ENCODE measurements at places on chromosomes 7 and 10.

GRCh38 chr10:123724747-123725146, 58.6 kb downstream of the GPR26 start:
- DNase-seq, result no peak

GRCh38 chr10:103096130-103096529, 96.9 kb downstream of the NT5C2 start:
- DNase-seq, result no peak

- DNase-seq, result no peak
Observed at GRCh38 chr10:113565364-113565763, 12.5 kb downstream of the HABP2 start.

- no peak for DNase-seq
Observed at GRCh38 chr10:12243864-12244620, 48.1 kb downstream of the CDC123 start.

GRCh38 chr10:96376483-96376882, 17.7 kb upstream of the OPALIN start:
- no peak for DNase-seq

GRCh38 chr10:75894761-75895160, 463.3 kb downstream of the LRMDA start:
- no peak for DNase-seq

- DNase-seq, result peak; percentile 76
Observed at GRCh38 chr10:91163269-91163868, 57.1 kb upstream of the PCGF5 start.

DNA sequence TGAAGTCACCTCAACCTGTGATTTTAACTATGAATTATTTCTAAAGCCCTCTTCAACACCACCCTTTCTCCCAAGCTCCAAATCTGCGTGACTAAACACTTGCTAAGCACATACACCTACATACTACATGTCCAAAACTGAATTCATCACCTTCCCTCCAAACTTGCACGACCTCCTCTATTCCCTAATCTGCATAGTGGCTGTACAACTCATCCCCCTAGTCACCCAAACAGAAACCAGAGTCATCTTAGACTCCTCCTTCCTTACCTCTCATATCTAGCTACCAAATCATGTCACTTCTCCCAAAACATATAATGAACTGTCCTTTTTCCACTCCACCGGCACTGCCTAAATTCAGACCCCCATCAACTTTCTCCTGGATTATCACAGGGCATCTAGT, 16.2 kb downstream of the ARHGAP21 start:
- no peak for DNase-seq

DNA sequence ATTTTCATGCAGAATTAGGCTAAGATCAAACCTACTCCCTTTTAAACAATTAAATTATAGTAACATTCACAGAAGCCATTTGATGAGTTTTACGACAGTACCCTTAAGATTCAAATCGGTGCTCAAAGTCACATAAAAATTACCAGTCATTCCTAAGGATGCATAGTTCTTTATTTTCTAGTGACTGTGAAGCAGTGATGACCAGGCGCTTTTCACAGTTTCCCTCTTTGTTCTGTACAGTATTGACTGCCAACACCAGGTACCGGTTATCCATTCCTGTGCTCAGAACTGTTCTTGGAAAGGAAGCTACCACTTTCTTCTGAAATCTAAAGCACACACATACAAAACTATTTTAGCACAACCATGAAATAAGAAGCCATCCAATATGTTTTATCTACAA, 1.9 kb downstream of the DNA2 start:
- DNase-seq, result no peak

- DNase-seq, result no peak
Observed at GRCh38 chr7:152074673-152075072, 49.2 kb downstream of the GALNT11 start.

GRCh38 chr10:29372920-29373319, 84.0 kb downstream of the LYZL1 start:
- no peak for DNase-seq

GRCh38 chr7:80369321-80369720, 142.5 kb downstream of the GNAT3 start:
- no peak for DNase-seq

DNA sequence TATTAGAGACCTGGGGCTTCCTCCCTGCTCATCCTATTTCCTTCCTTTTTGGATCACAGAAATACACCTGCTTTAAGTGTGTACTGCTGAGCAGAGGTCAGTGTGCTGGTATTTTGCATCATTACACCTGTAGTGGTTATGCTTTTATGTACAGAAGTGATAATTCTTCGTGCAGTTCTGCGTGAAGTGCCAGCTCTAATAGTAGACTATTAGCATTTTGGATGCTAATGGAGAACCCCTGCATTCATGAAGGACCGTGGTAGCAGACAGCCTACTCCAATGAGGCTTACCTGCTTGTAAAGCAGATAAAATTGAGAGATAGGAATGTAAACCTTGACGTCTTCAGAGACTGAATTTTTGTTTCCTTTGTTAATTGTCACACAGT, 114.3 kb downstream of the CDK14 start:
- no peak for DNase-seq

DNA sequence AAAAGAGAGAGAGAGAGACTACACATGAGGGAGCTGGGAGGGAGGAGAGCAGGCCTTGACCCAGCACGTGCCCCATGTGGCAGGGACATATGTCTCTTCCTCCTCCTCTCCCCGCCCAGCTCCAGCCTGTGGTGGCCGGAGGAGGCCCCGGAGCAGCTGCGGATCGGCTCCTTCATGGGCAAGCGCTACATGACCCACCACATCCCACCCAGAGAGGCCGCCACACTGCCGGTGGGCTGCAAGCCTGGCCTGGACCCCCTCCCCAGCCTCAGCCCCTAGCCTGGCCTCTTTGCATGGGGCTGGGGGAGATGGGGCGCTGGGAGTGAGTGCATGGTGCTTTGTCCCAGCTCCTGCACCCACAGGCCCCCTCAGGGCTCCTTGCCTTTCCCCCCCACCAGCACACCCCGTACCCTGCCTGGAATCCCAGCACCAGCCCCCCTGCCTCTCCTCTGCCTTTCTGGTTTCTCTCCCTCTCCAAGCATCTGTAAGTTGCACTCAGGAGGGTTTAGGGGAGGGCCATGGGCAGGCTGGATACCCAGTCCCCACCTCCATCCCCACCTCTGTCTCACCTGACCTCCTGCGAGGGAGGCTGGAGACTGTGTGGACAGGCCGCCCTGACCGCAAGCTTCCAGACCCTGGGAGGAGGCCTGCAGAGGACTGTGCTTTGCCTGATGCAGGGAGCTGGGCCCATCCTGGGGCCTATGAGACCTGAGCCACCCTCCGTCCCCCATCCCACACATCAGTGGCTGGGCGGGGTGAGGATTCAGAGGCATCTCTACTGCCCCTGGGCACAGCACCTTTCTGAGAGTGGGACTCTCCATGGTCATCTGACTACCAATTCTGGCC, 4.8 kb downstream of the UPK3B start:
- no peak for DNase-seq

GRCh38 chr7:116037401-116037800, 6.8 kb upstream of the TFEC start:
- DNase-seq, result no peak

DNA sequence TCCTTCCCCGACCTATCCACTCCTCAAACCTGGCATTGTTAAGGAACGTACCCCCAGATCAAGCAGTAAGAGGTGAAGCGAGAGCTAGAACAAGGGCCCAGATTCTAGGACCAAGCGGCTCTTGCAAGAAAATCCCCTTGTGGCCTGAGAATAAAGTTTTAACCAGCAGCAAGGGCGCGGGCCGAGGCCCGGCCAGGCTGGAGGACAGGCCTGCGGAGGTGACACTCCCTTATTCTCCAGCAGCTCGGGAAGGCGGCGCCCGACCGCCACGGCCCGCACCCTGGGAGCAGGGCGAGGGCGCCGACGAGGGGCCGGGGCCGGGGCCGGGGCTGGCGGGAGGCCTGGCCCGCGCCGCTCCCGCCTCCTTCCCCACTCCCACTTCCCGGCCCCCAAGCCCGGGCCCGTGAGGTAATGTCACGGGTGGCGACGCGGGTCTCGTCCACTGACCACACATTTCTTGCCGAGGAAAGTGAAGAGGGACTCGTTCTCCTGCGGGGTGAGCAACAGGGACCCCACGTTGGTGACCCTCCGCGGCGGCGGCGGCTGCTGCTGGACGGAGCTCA, 551 bp downstream of the WASL start:
- peak; percentile 37 for DNase-seq

- no peak for DNase-seq
Observed at GRCh38 chr7:79528421-79528820, 75.0 kb upstream of the MAGI2 start.

DNA sequence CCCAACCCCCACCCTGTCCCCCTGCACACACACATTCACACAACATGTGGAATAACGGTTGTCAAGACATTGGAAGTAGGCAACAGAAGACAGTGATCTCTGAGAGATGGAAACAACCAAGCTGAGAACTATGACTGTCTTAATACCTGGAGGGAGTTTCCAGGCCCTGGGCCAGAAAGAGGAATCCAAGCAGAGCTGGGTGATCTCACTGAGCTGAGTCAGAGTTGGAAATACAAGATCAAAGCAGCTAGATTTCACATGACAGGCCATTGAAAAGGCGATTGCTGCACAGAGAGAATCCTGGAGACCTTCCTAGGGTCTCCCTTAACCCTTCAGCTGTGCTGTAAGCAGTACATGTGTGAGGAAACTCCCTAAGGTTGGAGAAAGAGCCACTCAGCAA, 165.8 kb upstream of the PRSS1 start:
- no peak for DNase-seq

- DNase-seq, result no peak
Observed at GRCh38 chr10:61623161-61623560, 39.6 kb upstream of the CABCOCO1 start.

DNA sequence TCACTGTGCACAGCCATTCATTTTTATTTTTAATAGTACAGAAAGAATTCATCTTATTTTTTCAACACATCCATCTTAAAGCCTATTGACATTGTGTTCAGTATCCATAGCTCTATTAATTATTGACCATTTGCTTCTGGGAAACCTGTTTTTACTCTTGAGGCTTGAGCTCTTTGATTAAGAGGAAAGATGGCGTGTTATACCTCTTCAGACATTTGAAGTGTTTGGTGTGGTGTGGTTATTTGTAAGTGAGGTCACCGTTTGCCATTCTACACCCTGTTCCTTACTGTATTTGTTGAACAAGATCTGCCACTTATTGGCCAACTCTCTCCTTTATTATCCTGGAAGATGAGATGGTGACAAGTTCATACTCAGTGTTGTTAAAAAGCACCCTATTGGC, 18.4 kb downstream of the C7orf57 start:
- no peak for DNase-seq

DNA sequence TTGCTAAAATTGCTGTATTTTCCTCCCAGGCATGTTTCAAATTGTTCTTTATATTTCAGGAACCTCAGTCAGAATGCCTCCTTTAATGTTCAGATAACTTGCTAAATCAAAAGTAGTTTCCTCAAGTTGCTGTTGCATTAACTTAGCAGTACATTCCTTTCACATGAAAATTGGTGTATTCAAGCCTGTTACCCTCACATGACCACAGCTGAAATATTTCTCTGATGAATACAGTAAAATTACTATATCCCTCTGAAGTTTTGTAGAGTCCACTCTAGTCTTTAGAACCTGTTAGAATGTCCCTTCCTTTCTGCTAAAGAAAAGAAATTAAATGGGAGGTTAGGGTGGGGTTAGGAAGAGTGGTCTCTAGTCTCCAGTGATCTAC, 24.5 kb upstream of the C1GALT1 start:
- DNase-seq, result no peak

DNA sequence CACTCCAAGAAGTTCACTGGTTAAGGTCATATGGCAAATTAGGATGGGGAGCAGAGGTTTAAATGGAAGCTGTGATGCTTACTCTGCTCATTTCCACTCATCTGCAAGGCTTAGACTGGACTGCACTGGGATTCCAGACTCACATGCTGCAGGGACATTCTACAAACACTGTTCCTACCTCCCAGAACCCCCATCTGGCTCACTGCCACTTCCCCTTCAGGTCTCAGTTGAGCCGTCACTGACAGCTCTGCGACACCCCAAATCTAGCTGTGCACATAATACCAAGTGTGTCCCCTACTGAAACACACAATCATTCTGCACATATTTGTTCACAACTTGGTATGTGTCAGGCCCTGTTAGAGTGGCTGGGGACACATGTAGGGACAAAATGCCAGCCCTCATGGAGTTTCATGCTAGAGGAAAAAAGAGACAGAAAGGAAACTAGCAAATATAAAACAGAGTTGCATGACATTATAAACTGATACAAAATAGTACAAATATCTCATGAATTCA, 5.4 kb downstream of the PRKCQ start:
- no peak for DNase-seq

DNA sequence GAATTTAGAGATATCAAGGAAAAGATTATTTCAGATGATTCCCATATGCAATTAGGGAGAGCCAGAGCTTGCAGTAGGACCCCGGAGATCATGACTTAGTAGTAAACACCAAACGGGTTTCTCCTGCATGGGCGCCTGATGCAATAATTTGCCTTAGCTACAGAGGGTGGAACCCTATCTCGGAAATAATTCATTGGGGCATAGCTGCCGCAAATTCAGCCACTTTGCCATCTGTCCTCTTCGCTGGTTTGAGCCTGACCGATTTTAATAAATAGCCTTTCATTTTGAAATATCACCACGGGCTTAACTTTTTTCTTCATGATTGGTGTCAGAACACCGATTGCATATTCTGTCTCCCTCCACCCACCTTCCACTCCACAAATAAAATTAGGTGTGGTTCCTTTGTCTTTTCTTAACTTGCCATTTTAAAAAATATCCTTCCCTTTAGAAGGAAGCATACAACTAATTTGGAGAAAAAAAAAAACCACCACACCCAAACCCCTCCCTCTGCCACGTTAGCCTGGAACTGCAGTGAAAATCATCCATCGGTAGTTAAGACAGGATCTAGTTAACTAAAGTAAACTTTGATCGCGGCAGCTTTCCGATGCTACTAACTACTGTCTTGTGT, 1.4 kb downstream of the GARS1 start:
- no peak for DNase-seq

DNA sequence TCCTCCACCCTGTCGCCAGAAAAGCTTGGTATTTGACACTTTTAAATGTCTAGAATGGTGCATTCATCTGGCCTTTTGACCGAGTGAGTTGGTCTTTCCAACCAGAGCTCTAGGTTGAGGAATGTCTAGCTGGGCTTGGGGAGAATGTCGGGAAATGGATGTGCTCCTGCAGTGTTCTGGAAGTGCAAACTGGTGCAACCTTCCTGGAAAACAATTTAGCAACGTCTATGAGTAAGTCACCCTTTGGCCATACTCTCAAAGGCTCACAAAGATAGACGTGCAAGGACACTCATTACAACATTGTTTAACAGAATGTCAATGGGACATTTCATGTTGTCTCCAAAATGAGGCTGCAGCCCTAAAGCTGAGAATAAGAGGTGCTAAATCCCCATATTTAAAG, 12.2 kb upstream of the NMT2 start:
- no peak for DNase-seq

DNA sequence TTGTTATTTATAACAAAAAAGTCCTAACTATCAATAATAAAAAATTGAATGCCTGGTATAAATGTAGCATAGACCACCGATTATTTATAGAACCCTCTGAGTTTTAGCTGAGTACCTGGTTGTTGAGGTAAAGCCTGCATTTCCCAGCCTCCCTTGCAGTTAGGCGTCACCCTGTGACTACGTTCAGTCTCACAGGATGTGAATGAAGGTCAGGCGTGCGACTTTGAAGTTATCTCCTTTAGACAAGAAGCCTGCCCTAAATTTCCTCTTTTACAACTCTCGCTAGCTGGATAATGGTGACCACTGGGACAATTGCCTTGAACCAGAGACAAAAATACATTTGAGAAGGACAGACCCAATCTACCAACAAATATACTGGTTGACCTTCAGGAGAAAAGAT, 67.5 kb upstream of the TES start:
- no peak for DNase-seq

GRCh38 chr10:88110355-88110754, 246.9 kb downstream of the PTEN start:
- DNase-seq, result no peak

All from activated gamma-delta T cell (primary cell).